ENCODE measurements at places on chromosomes 16 and 17. TPM values are rescaled to one million over a fixed set of nuclear protein-coding genes. Genes with fewer than 3 reads are reported as not detected.

SLC25A39 gene
- total RNA-seq: 326 TPM

TNFRSF13B gene
- total RNA-seq: not detected

MAP2K3 gene
- 96.7 TPM for total RNA-seq

ITGB3 gene
- total RNA-seq: not detected

SRCIN1 gene
- total RNA-seq: 10.5 TPM

RAMP2 gene
- not detected for total RNA-seq

- no peak overlapping the region for H3K27ac ChIP-seq
- H3K4me3 ChIP-seq: no peak overlapping the region
- no peak for DNase-seq
- H3K27me3 ChIP-seq: no peaks in the 10 kb centered on the region
- H3K36me3 ChIP-seq: no peaks in the 10 kb centered on the region
These were observed 114.5 kb downstream of the CLEC16A start for GRCh38 chr16:11058832-11059231.

DNA sequence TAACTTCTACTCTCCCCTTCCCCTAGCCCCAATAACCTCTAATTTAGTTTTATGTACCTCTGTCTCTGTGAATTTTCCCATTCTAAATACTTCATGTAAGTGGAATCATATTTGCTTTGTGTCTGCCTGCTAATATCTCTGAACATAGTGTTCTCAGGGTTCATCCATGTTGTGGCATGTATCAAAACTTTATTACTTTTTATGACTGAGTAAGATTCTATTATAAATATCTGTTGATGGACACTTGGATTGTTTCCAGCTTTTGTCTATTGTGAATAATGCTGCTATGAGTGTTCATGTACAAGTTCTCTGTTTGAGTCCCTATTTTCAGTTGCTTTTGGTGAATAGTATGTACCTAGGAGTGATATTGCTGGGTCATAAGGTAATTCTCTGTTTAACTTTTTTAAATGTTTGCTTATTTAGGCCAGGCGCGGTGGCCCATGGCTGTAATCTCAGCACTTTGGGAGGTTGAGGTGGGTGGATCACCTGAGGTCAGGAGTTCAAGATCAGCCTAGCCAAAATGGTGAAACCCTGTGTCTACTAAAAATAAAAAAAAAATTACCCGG is 92.8 kb downstream of the CHD9 start:
- no peak overlapping the region for H3K27ac ChIP-seq
- no peaks in the 10 kb centered on the region for H3K36me3 ChIP-seq
- DNase-seq: no peak
- H3K27me3 ChIP-seq: no peaks in the 10 kb centered on the region
- no peaks in the 10 kb centered on the region for H3K4me1 ChIP-seq
- H3K4me3 ChIP-seq: no peak overlapping the region

DNA sequence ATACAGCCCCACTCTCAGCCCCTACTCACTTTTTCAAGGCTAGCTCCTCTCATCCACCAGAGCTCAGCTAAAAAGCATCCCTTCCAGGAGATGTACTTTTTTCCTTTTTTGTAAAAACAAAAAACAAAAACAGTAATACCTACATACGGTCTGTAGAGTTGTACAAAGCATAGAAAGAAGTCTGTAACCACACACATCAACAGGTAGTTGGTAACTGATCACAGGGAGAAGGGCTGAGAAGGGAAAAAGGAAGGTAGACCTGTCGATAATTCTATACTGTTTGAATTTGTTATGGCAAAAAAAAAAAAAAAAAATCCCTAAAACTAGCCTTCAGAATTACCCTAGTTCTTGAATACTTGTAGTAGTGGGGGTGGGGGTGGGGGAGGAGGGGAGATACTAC is 874 bp downstream of the SLC25A19 start:
- DNase-seq: no peak
- no peaks in the 10 kb centered on the region for H3K27me3 ChIP-seq
- peak overlapping the region; percentile 75 for H3K27ac ChIP-seq
- peaks cover 25% of the 10 kb centered on the region for H3K36me3 ChIP-seq
- H3K4me3 ChIP-seq: peak overlapping the region; percentile 98

- H3K27ac ChIP-seq: no peak overlapping the region
- DNase-seq: peak; percentile 18
- H3K27me3 ChIP-seq: peaks cover 5% of the 10 kb centered on the region
- H3K4me1 ChIP-seq: no peaks in the 10 kb centered on the region
- H3K36me3 ChIP-seq: no peaks in the 10 kb centered on the region
These were observed 482.6 kb downstream of the NPIPA7 start for GRCh38 chr16:16861546-16861945.

- peaks cover 3% of the 10 kb centered on the region for H3K4me1 ChIP-seq
- H3K27ac ChIP-seq: no peak overlapping the region
- DNase-seq: no peak
- no peak overlapping the region for H3K4me3 ChIP-seq
- H3K27me3 ChIP-seq: no peaks in the 10 kb centered on the region
These were observed 9.3 kb downstream of the NUBP1 start for GRCh38 chr16:10752843-10753523.

DNA sequence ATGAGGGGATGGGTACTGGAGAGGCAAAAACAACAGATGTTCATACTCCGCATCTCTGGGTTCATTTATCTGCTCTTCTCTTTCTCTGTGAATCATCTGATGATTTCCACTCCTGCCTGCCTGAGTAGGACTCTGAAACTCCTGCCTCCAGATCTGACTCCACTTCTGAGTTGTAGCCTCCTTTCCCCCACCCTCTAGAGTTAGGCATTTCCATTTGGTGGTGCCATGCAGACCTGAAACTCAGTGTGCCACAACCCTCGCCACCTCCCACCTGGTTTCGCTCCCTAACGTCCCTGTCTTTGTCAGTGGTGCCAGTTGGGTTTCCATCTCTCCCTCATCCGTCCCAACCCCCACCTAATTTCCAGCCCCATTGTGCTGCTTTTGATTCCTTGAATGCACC is 126.2 kb downstream of the PRKCB start:
- H3K36me3 ChIP-seq: no peaks in the 10 kb centered on the region
- no peaks in the 10 kb centered on the region for H3K4me1 ChIP-seq
- H3K27me3 ChIP-seq: peaks cover 43% of the 10 kb centered on the region

DNA sequence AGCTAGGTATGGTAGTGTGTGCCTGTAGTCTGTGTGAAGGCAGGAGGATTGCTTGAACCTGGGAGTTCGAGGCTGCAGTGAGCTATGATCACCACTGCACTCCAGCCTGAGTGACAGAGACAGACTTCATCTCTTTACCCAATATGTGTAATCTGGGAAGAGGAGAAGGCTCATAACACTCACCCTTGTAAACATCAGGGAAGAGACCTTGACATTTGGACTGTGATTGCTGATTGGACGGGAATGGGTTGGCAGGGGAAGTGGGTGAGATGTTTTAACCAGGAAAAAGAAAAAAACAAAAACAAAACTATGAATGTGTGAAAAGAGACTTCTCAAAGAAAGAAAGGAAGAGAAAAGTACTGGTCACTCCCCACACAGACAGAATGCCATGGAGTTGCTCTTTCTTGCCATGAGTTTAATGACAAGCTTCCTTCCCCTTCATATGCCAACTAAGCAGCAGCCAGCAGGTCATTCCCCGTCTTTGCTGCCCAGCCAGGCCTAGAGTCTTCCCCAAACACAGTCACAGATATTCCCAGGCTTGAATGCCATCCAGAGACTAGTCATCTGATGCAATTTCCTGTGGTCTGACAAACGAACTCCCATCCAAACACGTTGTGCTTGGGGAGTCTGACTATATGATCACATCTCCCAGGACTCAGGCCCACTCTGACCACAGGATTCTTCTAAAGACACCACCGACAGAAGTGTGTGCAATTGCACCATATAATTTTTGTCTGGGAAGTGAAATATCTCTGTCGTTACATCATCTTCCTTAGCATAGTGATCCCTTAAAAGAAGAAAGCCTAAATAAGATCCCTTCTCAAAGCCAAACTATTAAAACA is 3.6 kb upstream of the XAF1 start:
- H3K4me3 ChIP-seq: no peak overlapping the region
- no peak for DNase-seq
- no peaks in the 10 kb centered on the region for H3K4me1 ChIP-seq
- no peaks in the 10 kb centered on the region for H3K36me3 ChIP-seq
- no peak overlapping the region for H3K27ac ChIP-seq
- H3K27me3 ChIP-seq: no peaks in the 10 kb centered on the region
